ENCODE measurements at places on chromosomes 3 and 15. TPM values are rescaled to one million over a fixed set of nuclear protein-coding genes. Genes with fewer than 3 reads are reported as not detected.
A peak's percentile ranks its signal among the peaks of the same experiment; 100 is the strongest.

- H3K4me1 ChIP-seq = peaks cover 3% of the 10 kb centered on the region
- H3K27ac ChIP-seq = no peak within 1 kb of the TSS
- DNase-seq = peak; percentile 41
- H3K27me3 ChIP-seq = no peaks in the 10 kb centered on the region
Measured at GRCh38 chr3:12158387-12159226, at the start of gene TIMP4. Gene TIMP4 (minus strand): TSS chr3:12158912. CDS start chr3:12158840, 72 bp downstream.

DNA sequence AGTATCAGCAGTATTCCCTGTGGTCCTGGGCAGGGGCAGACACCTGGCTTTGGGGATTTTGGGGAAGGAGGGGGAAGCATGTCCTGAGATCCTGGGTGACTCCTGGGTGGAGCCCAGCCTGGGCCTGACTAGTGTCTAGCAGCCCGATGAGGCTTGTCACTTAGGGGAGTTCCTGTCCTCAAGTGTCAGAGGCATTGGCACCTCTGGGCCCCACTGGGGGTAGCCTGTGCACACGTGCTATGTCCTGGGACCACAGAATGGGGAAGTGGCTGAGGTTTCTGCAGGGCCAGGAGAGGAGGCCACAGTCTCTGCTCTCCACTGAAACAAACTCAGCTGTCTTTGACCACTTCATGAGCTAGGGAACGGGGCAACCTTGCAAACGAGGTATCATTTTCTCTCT is 31.5 kb upstream of the ADCY5 start:
- no peak overlapping the region for H3K4me3 ChIP-seq
- H3K36me3 ChIP-seq = no peaks in the 10 kb centered on the region
- H3K27me3 ChIP-seq = no peaks in the 10 kb centered on the region
- no peaks in the 10 kb centered on the region for H3K4me1 ChIP-seq
- H3K27ac ChIP-seq = no peak overlapping the region
- DNase-seq = no peak

DNA sequence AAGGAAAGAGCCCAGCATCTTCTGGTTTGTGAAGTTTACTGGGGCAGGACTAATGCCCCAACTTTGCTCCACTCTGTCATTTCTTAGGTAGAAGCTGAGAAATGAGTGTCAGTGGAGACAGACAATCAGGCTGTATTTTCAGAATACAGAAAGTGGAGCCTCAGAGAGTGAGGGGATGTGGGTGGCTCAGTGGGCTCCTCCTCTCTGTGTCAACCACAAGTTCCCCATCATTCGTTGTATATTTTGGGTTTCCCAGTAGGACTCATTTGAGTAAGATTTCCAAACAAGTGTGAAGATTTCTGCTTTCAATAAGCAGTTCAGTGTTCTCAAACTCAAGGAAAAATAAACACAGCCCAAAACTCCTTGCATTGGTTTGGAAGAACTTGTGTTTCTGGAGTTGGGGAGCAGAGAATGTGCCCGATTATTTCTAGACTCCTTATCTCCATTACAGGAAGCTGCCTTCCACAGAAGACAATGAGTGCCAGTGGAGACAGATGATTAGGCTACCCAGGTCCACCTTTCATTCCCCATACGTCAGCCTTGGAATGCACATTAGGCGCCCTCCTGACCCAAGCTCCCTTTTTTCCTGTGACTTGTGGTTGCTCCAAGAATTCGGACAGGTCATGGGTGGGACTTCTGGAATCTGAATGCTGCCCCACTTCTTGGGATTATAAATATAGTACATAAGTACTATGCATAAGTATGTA is 792.1 kb upstream of the LMCD1 start:
- no peak overlapping the region for H3K27ac ChIP-seq
- DNase-seq = no peak
- no peaks in the 10 kb centered on the region for H3K4me1 ChIP-seq
- H3K27me3 ChIP-seq = no peaks in the 10 kb centered on the region
- H3K36me3 ChIP-seq = no peaks in the 10 kb centered on the region
- H3K4me3 ChIP-seq = no peak overlapping the region

DNA sequence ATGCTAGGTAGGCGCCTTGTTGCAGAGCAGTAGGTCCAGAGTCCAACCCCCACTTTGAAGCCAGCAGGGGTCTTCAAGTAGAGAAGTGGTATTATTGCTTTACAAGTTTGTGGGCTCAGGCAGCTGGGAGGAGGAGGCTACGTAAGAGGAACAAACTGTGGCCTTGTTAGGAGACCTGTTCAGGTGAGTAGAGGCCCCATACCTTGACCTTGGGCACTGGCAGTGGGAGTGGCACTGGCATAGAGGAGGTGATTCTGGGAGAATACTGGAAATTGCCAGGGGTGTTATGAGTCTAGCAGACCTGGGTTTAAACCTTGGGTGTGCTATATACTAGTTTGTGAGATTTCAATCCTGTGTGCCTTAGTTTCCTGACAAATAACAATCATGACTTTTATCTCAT is 34.6 kb upstream of the SCAANT1 start:
- H3K4me1 ChIP-seq = peaks cover 7% of the 10 kb centered on the region
- H3K27me3 ChIP-seq = no peaks in the 10 kb centered on the region
- H3K27ac ChIP-seq = no peak overlapping the region
- no peaks in the 10 kb centered on the region for H3K36me3 ChIP-seq

DNA sequence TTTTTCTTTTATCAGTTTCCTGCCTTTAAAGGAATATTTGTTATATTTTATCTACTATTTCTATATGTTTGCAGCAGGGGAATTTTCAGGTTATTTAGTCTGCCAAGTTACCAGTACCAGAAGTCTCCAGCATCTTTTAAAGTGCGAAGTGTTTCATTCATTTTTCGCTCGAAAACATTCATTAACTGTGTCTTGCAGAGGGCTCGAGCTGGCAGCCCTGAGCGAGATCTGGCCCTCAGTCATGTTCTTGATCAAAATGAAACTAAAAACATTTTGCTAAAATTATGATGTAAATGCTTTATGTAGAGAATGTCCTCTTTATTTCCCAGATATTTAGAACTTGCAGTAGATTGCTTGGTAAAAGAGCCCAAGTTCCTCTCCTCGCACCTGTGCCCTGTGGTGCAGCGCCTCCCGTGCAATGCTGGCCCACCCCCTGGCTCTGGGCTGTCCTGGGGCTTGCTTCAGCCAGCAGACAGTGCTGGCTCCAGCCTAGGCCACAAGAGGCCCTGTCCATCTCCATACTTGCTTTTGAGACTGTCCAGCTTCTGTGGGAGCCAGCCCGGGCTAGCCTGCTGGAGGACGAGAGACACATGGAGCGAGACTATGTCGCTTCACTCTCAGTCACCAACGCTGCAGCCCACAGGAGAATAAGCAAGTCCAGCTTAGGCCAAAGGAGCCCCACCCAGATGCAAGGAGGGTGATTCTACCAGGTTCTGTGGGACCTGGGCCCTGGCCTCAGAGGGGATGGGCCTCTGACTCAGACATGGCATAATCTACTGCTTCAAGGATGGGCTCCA is 71.9 kb upstream of the PRR23E start:
- no peak overlapping the region for H3K4me3 ChIP-seq
- no peaks in the 10 kb centered on the region for H3K27me3 ChIP-seq
- no peaks in the 10 kb centered on the region for H3K4me1 ChIP-seq
- H3K36me3 ChIP-seq = no peaks in the 10 kb centered on the region
- DNase-seq = no peak

DNA sequence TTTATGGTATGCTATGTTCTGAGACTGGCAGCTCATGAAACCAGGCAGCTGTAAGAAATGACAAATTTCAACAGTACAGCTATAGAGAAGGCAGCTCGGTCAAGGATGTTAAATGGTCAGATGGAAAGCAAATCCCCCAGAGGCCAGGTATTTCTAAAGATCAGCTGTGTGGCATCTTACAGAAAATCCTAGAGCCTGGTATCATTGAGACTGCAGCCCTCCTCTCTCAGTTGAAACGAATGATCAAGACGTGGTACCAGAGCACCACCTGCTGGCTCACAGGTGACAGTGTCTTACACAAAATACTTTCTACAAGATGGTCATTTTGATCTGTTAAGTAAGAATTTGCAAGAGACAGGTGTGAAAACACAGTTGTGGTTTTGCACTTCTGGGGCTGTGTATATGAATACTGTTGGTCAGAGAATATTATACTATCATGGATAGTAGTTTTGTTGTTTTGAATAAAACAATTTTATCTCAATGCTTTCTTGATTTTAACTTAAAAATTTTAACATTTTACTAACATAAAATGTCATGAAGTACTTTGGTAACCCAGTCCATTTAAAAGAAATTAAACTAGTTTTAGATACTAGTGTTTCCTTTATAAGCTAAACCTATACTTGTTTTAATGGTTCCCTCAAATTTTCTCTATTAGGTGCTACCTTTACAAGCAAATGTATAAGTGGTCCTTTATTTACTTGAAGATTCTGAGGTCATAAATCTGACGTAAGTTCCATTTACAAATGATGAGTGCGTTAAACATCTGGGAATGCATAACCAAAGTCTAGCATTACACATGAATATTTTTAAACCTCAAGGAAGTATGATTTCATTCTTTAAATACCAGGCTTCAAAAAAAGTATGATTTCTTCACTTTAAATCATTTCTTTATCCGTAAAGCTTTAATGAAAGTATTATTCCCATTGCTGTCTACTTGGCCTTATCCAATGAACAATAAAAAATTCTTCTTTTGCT is 121.8 kb downstream of the PDZRN3 start:
- H3K27me3 ChIP-seq = no peaks in the 10 kb centered on the region
- DNase-seq = peak; percentile 78

DNA sequence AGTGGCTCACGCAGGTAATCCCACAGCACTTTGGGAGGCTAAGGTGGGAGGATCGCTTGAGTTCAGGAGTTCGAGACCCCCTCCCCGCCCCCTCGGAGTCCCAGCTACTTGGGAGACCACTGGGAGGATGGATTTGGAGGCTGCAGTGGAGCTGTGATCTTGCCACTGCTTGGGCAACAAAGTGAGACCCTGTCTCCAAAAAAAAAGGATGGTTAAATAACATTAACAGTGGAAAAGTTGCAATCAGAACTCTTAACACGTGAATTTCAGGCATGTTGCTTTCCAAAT is 1.4 kb upstream of the TMEM87A start:
- no peaks in the 10 kb centered on the region for H3K27me3 ChIP-seq
- H3K4me1 ChIP-seq = peaks cover 5% of the 10 kb centered on the region
- no peaks in the 10 kb centered on the region for H3K36me3 ChIP-seq
- no peak for DNase-seq
- peak overlapping the region; percentile 95 for H3K4me3 ChIP-seq

DNA sequence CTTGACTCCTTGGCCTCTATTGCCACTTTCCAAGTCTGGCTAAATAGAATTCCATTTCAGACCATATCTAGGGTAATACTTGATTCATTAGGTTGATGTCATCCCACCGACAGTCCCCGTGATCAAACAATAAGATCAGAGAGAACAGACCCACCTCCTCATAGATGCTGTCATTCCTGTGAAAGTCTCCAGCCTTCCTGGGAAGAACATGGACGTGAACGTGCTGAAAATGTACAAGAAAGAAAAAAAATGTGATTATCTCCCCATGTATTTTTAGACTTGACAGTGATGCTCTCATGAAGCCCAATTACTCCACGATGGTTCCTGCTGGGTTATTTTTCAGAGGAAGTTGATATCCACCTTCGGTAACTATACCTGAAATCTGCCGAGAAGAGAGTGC is 872.4 kb upstream of the CFAP20DC start:
- H3K4me1 ChIP-seq = no peaks in the 10 kb centered on the region
- no peak for DNase-seq
- no peak overlapping the region for H3K27ac ChIP-seq
- no peaks in the 10 kb centered on the region for H3K36me3 ChIP-seq
- no peaks in the 10 kb centered on the region for H3K27me3 ChIP-seq
- no peak overlapping the region for H3K4me3 ChIP-seq

DNA sequence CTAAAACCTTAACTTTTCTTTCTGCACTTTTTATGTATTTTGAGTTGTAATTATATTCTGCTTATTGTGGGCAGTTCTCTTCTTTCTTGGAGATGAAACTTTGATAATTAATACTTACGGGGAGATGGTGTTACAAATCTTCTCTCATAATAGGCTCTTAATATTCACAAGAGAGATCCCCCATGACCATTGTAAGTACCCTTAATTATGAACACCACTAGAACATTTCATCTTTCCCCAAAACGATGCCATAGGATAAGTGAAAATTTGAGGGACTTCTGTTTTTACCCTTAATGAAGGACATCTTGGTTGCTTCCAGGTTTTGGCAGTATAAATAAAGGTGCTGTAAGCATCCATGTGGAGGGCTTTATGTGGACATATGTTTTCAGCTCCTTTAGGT is 60.7 kb downstream of the PIAS1 start:
- peaks cover 7% of the 10 kb centered on the region for H3K4me1 ChIP-seq
- no peak overlapping the region for H3K4me3 ChIP-seq
- no peaks in the 10 kb centered on the region for H3K36me3 ChIP-seq
- no peaks in the 10 kb centered on the region for H3K27me3 ChIP-seq

- H3K4me1 ChIP-seq = no peaks in the 10 kb centered on the region
- no peaks in the 10 kb centered on the region for H3K36me3 ChIP-seq
- no peak overlapping the region for H3K4me3 ChIP-seq
- DNase-seq = no peak
- H3K27ac ChIP-seq = no peak overlapping the region
- no peaks in the 10 kb centered on the region for H3K27me3 ChIP-seq
Measured at GRCh38 chr3:40623567-40623966, 98.8 kb downstream of the ZNF621 start.

- H3K4me3 ChIP-seq = no peak overlapping the region
- H3K36me3 ChIP-seq = no peaks in the 10 kb centered on the region
- no peaks in the 10 kb centered on the region for H3K27me3 ChIP-seq
- H3K4me1 ChIP-seq = no peaks in the 10 kb centered on the region
- H3K27ac ChIP-seq = no peak overlapping the region
- no peak for DNase-seq
Measured at GRCh38 chr3:144175644-144176425, 204.2 kb downstream of the DIPK2A start.

Gene HDC
- 2.4 TPM for polyA plus RNA-seq

Gene TRH
- 0.54 TPM for polyA plus RNA-seq

Gene ACP3
- polyA plus RNA-seq = 8.5 TPM

Gene SH2D7
- polyA plus RNA-seq = not detected

- no peak overlapping the region for H3K4me3 ChIP-seq
- H3K4me1 ChIP-seq = no peaks in the 10 kb centered on the region
- H3K27me3 ChIP-seq = no peaks in the 10 kb centered on the region
- no peak for DNase-seq
Measured at GRCh38 chr3:34727700-34728099, 911.6 kb upstream of the ARPP21 start.
